ENCODE measurements at places on chromosomes 16 and 17.

DNA sequence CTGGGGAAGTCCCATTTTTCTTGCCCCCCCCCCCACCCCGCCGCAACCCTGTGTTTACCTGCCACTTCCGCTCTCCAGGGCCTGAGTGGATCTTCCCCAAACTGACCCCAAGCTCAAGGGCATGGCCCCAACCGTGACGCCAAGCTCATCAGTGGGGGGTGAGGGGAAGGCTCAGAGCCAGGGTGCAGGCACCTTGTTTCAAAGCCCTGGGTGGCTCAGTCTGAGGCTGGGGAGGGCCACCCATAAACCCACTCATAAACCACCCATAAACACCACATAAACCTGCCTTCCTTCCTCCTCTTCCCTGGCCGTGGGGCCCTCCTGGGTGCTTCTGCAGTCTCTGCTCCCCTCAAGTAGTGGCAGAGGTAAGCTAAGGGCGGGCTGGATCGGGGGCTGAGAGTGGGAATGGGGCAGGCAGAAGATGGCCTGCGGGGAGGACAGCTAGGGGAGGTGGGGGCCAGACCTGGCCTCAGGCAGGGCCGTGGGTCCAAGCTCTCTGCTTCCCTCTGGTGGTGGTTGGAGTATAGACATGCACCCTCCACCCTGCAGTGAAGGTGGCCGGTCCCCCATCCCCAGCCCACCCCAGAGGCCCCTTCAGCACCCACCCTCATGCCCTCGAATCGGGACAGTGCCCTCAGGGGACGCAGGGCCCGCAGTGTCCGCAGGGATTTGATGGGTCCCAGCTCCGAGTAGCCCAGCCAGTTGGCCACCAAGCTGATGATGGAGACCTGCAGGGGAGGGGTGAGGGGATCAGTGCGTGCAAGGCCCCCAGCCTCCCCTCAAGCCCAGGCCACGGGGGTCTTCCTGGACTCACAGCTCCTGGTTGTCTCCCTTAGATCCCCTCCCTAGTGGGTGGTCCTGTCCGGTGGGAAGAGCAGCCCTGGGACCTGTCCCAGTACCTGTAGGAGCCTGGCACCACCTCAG is 14.6 kb upstream of the CD79B start:
- DNase-seq: peak; percentile 63

DNA sequence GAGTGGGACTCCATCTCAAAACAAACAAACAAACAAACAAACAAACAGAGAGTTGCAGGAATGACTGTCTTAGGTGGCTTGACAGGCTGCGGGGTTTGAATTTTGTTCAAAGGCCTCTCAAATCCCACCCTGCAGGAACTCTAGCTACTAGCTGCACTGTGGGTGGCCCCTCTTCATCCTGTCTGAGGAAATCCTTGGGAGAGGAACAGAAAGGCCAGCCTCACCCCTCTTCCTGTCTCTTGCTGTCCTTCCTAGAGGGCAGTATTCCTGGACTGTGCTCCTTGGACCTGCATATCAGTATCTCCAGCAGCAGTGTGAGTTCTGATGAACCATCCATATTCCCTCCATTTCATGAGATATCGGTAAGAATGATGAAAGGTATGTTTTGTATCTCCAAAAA is 2.0 kb upstream of the CCDC92B start:
- DNase-seq: no peak

- no peak for DNase-seq
Measured at GRCh38 chr17:56995766-56996165, 17.8 kb downstream of the SCPEP1 start.

GRCh38 chr17:42363767-42364585 is 24.3 kb downstream of the STAT3 start:
- no peak for DNase-seq

GRCh38 chr16:12601290-12601900 is 202.3 kb downstream of the CPPED1 start:
- no peak for DNase-seq

- DNase-seq: peak; percentile 45
Measured at GRCh38 chr16:8859913-8860881, 8.6 kb downstream of the CARHSP1 start.

GRCh38 chr17:40301315-40301714 is 7.7 kb upstream of the RARA start:
- peak; percentile 30 for DNase-seq

- DNase-seq: peak; percentile 39
Measured at GRCh38 chr17:42179911-42180410, 981 bp downstream of the KCNH4 start.

DNA sequence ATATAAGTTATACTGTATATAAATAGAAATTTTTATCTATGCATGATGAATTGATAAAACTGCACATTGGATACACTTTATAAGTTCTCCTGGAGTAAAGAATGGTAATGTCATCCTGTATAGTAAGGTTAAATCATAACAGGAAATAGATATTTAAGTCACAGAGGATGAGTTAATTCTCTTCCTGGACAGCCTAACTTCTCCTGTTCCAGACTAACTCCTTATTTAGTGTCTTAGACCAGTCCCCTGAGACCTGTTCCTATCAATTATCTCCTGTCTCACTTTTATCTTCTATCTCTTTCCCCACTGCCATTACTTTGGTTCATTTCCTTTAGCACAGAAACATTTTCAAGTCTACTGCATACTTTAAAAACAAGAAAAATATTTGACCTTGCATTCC is 46.5 kb downstream of the SSH2 start:
- DNase-seq: peak; percentile 41

DNA sequence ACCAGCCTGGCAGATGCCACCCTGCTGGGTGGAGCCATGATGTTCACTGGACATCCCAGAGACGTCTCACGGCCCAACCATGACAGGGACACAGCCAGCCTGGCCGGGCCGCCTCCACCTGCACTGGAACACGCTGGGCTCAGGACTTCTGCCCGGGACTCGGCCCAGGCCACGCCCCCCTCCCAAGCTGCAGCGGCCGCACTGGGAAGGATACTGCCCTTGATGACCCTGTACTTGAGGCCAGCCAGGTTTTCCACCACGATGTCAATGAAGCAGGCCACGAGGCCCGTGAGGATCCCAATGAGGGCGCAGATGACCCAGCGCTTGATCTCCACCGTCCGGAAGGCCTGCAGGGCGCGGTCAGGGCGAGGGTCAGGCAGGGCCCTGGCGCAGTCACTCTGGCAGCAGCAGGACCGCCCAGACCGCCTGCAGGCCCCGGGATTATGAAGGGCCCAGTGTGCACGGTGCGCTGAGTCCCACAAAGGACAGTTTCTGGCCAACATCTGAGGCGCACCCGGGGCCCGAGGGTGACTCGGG is 14.2 kb downstream of the CLCN7 start:
- DNase-seq: no peak

DNA sequence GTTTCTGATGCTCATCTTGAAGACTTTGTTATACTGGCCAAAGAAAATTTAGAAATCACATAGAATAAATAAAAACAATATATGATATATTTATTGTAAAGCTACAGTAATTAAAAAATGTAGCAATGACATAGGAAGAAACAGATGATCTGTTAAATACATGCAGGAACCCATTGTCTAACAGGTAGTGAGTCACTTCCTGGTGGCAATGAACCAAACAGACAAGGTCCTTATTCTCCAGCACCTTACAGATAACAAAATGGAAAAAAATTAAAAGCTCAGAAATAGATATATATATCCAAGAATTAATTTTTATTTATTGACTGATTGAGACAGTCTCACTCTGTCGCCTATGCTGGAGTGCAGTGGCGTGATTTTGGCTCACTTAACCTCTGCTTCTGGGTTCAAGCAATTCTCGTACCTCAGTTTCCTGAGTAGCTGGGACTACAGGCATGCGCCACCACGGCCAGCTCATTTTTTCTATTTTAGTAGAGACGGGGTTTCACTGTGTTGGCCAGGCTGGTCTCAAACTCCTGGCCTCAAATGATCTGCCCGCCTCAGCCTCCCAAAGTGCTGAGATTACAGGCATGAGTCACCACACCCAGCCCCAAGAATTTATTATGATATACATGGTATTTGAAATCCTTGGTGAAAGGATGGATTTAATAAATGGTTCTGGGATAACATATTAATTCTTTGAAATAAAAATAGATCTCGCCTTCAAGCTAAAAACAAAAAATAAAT is 7.5 kb downstream of the NETO2 start:
- DNase-seq: peak; percentile 76

- peak; percentile 62 for DNase-seq
Measured at GRCh38 chr17:2051061-2051932, 3.6 kb upstream of the HIC1 start.

GRCh38 chr17:63232565-63233310 is 213.4 kb downstream of the CYB561 start:
- DNase-seq: no peak

DNA sequence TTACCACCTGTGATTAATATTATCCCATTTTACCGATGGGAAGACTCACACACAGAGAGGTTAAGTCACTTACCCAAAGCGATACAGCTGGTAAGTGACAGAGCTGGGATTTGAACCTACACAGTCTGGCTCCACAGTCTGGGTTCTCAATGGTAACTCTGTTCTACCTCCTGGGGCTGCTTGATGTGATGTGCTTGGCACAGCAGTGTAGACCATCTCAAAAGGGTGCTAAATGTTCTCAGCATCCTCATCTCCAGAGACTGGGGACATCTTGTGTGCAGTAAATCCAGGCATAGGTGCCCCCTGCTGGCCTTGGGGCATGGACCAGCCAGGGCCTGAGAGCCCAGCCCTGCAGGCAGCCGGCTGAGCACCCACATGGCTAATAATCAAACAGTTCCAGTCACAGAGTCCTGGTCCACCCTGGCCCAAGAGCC is 15.4 kb upstream of the KATNB1 start:
- DNase-seq: peak; percentile 73

GRCh38 chr16:10812312-10813098 is 6.1 kb downstream of the TVP23A start:
- DNase-seq: no peak

- no peak for DNase-seq
Measured at GRCh38 chr17:67515490-67516083, 138.5 kb downstream of the PITPNC1 start.

- DNase-seq: no peak
Measured at GRCh38 chr16:22428654-22429053, 54.2 kb upstream of the CDR2 start.
